ENCODE measurements at places on chromosomes 7 and 10.

- DNase-seq, result no peak
These were observed 432.2 kb upstream of the KLF6 start for GRCh38 chr10:4217187-4217586.

GRCh38 chr10:78351283-78351682, 317.6 kb downstream of the RPS24 start:
- DNase-seq, result no peak

- DNase-seq, result no peak
These were observed 9.6 kb downstream of the NFKB2 start for GRCh38 chr10:102405108-102405571.

GRCh38 chr10:112827951-112828350, 122.1 kb upstream of the TCF7L2 start:
- DNase-seq, result no peak

DNA sequence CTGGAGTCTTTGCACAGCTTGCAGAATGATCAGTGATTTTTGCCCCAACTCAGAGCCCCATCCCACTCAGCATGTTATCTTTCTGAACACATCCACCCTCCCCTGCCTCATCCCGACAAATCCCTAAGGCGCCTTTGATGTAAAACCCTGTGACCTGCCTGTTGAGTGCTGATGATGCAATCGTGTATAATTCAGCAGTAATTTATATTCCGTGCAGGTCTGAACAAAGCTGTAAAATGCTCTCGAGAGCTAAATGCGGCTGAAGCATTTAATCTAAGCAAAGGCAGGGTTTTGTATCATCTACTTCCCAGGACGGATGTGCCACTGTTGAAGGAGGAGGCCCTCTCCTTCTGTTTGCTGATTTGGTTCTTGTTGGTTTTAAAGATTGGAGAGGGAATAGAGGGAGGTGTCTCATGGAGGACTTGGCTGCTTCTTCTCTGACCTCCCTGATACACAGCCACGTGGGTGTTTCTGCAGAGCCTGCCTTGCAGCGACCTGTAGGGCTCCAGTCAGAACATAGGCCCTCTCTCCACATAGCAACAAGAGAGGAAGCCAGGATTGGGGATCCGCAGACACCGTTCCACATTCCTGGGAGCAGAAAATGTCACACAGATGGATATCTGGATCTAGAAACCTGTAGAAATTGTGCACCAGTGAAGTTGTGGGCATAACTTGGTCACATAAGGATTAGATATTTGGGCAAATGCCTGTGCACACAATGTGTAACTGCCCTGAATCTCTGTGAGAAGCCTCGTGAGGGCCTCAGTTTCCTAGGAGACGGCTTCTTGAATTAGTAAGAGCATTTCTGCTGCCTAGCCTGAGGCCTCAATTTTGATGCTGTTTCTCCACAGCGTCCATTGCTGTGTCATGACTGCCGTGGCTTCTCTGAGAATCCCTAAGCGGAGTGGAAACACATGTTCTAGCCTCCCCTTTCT, 90.2 kb upstream of the AGK start:
- DNase-seq, result no peak

Measured in SHP77 (cell line).